Gastroesophageal sphincter (tissue), 4 donors: ENCODE measurements at places on chromosomes 3 and 15. TPM values are rescaled to one million over a fixed set of nuclear protein-coding genes. Genes with fewer than 3 reads are reported as not detected.

GRCh38 chr15:99433026-99433756, 132.6 kb upstream of the MEF2A start:
- H3K4me3 ChIP-seq, result no peak overlapping the region
- ATAC-seq, result peak; percentile 44
- no peaks in the 10 kb centered on the region for H3K4me1 ChIP-seq
- no peaks in the 10 kb centered on the region for H3K36me3 ChIP-seq
- H3K27me3 ChIP-seq, result no peaks in the 10 kb centered on the region

GRCh38 chr3:12896063-12896985, 55.0 kb upstream of the RPL32 start:
- ATAC-seq, result peak; percentile 54
- H3K27ac ChIP-seq, result peak overlapping the region; percentile 42
- no peaks in the 10 kb centered on the region for H3K27me3 ChIP-seq
- no peak overlapping the region for H3K4me3 ChIP-seq
- peaks cover 38% of the 10 kb centered on the region for H3K36me3 ChIP-seq

DNA sequence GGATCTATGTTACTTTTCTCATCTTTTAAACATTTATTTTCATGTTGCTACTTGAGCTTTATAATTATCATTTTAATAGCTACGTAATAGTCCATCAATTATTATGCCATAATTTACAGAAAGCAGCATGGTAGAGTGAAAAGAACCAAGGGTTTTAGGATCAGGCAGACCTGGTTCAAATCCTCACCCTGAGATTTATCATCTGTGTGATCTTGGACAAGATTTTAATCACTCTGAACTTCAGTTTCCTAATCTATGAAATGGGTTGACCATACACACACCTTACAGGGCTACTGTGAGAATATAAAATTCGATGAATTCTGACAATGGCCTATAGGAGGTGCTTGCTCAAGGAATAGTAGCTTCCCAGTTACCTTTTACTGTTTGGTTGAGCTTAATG, 27.1 kb downstream of the BOC start:
- H3K27ac ChIP-seq, result no peak overlapping the region
- no peaks in the 10 kb centered on the region for H3K36me3 ChIP-seq
- no peak for ATAC-seq
- peaks cover 70% of the 10 kb centered on the region for H3K4me1 ChIP-seq

- H3K4me1 ChIP-seq, result no peaks in the 10 kb centered on the region
- ATAC-seq, result no peak
- no peak overlapping the region for H3K4me3 ChIP-seq
- no peak overlapping the region for H3K27ac ChIP-seq
- H3K36me3 ChIP-seq, result no peaks in the 10 kb centered on the region
Observed at GRCh38 chr3:186653984-186654383, 11.8 kb upstream of the HRG start.

- no peaks in the 10 kb centered on the region for H3K36me3 ChIP-seq
- H3K27ac ChIP-seq, result no peak overlapping the region
- no peak for ATAC-seq
- no peak overlapping the region for H3K4me3 ChIP-seq
Observed at GRCh38 chr3:77348244-77348855, 308.5 kb downstream of the ROBO2 start.

DNA sequence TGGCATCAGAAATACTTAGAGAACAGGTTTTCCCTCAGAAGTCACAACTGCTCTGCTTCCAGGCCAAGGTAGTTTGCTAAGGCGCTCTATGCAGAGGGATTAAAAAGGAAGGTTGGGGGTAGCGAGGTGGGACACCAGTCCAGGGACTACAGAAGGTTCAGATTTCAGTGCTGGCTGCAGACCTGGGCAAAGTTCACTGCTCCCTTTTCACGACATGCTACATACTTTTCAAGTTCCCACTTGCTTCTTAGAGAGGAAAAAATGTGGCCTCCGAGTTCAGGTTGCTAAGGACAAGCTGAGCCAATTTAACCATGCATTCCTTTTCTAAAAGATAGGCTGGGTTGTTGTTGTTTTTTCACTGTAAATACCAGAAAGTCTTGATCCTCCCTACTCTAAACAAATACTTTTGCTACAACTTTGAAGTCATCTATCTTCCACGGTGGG, 158.6 kb upstream of the NR2F2 start:
- H3K4me3 ChIP-seq, result no peak overlapping the region
- H3K27me3 ChIP-seq, result no peaks in the 10 kb centered on the region
- no peak overlapping the region for H3K27ac ChIP-seq
- no peak for ATAC-seq
- H3K4me1 ChIP-seq, result peaks cover 11% of the 10 kb centered on the region
- no peaks in the 10 kb centered on the region for H3K36me3 ChIP-seq

DNA sequence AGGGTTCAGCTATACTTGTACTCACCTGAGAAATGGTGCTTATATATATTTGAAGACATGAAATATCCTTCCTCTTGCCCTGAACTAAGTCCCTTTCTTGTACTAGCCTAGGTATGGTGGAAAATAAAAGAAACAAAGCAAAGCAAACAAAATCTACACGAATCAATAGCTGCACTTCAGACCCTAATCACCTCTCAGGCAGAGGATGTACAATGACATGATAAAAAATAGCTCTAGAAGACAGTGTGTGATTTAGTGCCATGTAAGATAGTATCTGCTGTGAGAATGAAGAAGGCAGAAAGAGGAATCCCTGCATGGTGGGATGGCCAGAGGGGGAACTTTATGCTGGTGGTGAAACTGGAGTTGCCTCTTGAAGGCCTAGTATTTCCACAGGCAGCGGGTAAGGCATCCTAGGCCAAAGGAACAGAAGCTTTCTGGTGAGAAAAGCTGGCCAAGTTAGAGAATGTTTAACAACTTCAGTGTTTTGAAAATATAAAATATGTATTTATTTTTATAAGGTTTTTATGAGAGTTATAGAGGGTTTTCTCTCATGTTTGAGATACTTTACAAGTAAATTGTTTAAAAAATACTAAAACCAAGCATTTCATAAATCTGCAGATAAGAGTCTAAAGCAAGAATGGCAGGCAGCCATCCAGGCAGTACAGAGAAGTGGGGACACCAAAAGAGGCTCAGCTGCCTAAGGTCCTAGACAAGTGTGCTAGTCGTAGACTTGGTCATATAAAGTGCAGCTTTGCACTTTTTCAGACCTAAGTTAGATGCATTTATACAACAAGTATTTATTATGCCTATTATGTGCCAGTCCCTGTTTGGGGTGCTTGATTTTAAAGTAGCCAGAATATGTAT, 14.9 kb downstream of the LEKR1 start:
- H3K4me3 ChIP-seq, result no peak overlapping the region
- no peak for ATAC-seq
- H3K27ac ChIP-seq, result no peak overlapping the region
- no peaks in the 10 kb centered on the region for H3K36me3 ChIP-seq

- peak overlapping the region; percentile 51 for H3K4me3 ChIP-seq
- H3K27me3 ChIP-seq, result peaks cover 74% of the 10 kb centered on the region
- no peak for ATAC-seq
- peaks cover 69% of the 10 kb centered on the region for H3K4me1 ChIP-seq
Observed at GRCh38 chr3:158106766-158107471, 699 bp upstream of the SHOX2 start.

DNA sequence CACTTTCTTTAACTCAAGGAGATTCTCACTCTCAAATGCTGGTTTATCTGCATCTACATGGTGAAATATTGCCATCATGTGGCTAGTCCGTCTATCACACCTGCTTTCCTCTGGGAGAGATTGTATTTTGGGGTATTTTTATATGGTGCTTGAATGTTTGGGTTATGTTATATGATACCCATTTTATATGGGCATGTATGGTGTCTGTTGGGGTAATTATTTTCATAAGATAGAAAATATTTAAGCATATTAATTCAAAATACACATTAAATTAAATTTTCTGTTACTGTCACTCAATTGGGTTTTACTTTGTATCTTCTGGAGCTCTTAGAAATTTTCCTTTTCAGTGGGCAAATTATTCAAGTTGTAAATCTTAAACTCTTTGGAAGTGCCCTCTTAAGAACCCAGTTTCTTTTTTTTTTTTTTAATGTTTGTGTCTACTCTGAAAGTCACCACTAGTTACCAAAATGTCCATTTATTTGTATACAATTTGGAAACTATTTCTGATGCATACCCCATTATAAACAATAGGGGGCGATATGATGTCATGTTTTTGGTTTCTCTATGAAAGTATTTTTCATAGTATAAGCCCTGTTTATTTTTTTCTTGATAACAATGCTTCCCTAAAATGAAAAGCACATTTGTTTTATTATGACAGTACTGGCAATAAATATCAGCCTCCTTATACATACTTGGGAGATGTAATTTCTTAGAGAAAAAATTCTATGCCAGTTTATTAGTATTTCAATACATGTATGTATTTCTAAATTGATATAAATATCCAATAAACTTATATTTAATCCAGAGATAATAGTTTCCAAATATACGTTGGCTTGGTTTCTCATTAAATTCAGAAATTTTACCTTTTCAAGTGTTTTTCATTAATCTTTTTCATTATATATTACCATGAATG, 36.1 kb upstream of the PLSCR5 start:
- H3K4me3 ChIP-seq, result no peak overlapping the region
- no peak for ATAC-seq
- H3K27me3 ChIP-seq, result no peaks in the 10 kb centered on the region
- no peaks in the 10 kb centered on the region for H3K4me1 ChIP-seq

DNA sequence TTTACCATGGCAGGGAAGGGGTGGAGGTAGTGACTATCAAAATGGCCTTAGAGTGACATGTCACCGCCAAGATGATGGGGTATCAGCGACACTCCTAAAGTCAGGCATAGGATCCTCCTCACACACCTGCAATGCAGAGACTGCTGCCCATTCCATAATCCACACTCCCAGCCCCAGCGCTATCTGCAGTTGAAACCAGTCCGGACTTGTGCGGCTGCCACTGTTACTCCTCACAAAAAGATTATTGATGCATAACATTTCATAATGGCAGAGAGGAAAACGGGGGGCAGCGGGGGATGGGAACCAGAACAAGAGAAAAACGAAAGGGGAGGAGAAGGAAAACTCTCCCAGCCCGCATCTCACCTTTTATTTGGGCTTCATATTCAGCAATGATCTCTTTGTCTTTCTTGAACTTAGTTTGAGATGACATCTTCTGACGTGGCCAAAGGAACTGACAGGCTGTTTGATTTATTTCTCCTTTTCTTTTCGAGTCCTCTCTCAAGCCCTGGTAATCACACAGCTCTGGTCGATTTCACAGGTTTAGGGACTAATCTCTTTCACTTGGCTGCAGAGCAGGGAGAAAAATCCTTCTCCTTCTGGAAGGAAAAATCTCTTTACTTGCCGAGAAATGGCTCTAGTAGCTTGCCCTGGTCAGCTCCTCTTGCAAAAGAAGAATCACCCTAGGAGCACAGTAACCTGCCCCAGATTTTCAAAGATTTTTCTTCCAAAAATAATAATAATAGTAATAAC, 749 bp downstream of the SRGAP3 start:
- peak overlapping the region; percentile 27 for H3K4me3 ChIP-seq
- H3K36me3 ChIP-seq, result no peaks in the 10 kb centered on the region
- no peaks in the 10 kb centered on the region for H3K27me3 ChIP-seq
- H3K27ac ChIP-seq, result peak overlapping the region; percentile 63

DNA sequence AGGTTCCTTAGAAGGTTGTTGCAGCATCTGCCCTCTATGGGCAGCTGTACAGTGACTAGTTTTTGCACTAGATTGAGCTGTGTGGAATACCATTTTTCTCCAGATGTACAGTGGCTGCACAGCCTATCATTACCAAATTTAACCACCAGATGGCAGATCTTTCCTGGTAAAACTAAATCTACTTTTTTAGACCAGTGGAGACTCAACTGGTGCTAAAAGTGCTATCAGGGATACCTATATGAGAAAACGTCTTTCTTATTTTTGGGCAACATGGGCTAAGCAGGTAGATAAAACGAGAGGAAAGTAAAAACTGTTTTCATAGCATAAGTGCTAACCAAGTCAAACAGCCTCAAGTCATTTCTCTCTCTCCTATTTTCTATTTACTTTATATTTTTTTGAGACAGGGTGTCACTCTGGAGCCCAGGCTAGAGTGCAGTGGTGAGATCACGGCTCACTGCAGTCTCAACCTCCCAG, 21.2 kb downstream of the IGSF10 start:
- ATAC-seq, result peak; percentile 39
- no peak overlapping the region for H3K4me3 ChIP-seq
- H3K27me3 ChIP-seq, result no peaks in the 10 kb centered on the region
- no peaks in the 10 kb centered on the region for H3K4me1 ChIP-seq
- no peak overlapping the region for H3K27ac ChIP-seq
- H3K36me3 ChIP-seq, result no peaks in the 10 kb centered on the region

GRCh38 chr3:84194029-84194428, 764.8 kb upstream of the CADM2 start:
- ATAC-seq, result no peak
- H3K4me1 ChIP-seq, result no peaks in the 10 kb centered on the region
- no peak overlapping the region for H3K4me3 ChIP-seq
- no peaks in the 10 kb centered on the region for H3K27me3 ChIP-seq
- H3K27ac ChIP-seq, result no peak overlapping the region

DNA sequence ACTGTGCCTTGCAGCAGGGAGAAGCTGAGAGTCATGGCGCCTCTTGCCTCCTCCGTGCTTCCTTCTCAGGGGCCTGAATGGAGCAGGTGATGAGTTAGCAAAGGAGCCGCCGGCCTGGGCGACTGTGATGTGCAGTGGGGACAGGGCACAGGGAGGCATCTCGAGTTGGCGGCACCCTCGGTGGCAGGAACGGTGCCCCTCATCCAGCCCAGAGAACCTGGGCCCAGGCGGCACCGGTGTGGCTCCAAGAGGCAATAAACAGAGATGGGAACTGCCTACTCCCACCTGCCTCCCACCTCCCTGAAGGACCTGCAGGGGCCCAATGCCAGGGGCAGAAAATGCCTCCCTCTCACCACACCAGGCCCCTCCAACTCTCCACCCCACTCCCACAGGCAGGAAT, 6.2 kb downstream of the SLC41A3 start:
- no peak overlapping the region for H3K27ac ChIP-seq
- no peaks in the 10 kb centered on the region for H3K4me1 ChIP-seq
- ATAC-seq, result no peak
- no peaks in the 10 kb centered on the region for H3K27me3 ChIP-seq
- H3K4me3 ChIP-seq, result no peak overlapping the region

GRCh38 chr3:124512881-124513609, 217.2 kb upstream of the UMPS start:
- ATAC-seq, result no peak
- H3K4me1 ChIP-seq, result peaks cover 32% of the 10 kb centered on the region
- no peak overlapping the region for H3K27ac ChIP-seq

- H3K27me3 ChIP-seq, result no peaks in the 10 kb centered on the region
- no peaks in the 10 kb centered on the region for H3K36me3 ChIP-seq
- no peak overlapping the region for H3K27ac ChIP-seq
- ATAC-seq, result no peak
- H3K4me3 ChIP-seq, result no peak overlapping the region
Observed at GRCh38 chr3:23258110-23258509, 55.0 kb downstream of the UBE2E2 start.

The SOX14 gene
- total RNA-seq, result not detected

The KCNAB1 gene
- 2.3 TPM for total RNA-seq

The PARP15 gene
- 1.1 TPM for total RNA-seq

The ARMC8 gene
- total RNA-seq, result 100 TPM

The VEPH1 gene
- 1.6 TPM for total RNA-seq

The EFCAB12 gene
- not detected for total RNA-seq

The CCR9 gene
- not detected for total RNA-seq

The DGKG gene
- total RNA-seq, result 56.1 TPM

The MGLL gene
- total RNA-seq, result 171 TPM

The ZNF197 gene
- total RNA-seq, result 20.3 TPM

The SLC2A2 gene
- total RNA-seq, result not detected

The PLA2G4B gene
- total RNA-seq, result 2.5 TPM
